ENCODE measurements at places on chromosomes 2 and 18.

DNA sequence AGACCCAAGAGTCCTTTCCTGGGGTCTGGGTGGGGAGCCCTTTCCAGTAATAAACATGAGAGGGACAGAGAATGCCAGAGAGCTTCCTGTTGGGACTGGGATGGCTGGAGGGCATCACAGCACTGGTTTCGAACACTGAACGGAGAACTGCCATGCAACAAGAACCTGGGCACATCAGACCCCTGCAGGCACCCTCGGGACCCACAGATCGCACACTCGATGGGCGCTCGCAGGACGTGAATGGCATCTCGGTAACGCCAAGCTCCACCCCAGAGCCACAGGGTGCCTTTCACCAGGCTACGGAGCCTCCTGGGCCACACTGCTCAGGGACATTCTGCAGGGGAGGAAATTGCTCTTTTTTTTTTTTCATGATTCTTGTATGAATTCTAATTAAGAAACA, 25.1 kb downstream of the SLC66A2 start:
- no peak for DNase-seq

DNA sequence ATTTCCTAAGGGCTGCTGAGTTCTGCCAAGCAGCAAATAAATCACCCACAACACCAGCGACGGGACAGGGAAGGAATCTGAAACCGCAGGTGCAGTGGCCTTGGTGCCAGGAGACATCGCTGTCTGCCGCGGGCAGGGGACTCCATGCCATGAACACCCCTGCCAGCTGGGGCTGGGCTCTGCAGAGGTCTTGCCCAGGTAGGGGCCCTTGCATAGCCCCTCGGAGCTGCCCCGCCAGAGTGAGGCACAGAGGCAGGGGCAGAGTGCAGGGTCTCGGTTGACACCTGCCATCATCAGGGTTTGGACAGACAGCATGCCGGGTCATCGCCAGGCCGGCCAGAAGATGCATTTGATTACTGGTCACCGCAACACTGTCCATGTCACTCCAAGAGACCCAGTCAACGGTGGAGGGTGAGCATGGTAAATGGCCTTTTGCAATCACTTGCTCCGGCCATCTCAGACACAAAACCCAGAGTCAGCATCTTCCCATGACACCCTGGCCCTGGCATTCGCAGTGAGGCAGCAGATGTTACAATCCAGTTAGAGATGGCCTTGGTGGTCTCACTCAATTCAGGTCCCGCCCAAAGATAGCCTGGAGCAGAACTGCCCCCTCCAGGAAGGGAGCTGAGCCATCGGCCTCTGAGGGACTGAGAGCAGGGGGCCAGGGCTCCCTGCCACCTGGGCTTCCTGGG, 255.4 kb downstream of the NDUFA10 start:
- no peak for DNase-seq

- no peak for DNase-seq
Measured at GRCh38 chr2:183037074-183037552, 1.1 kb downstream of the NCKAP1 start.

- DNase-seq, result no peak
Measured at GRCh38 chr2:202405798-202406197, 29.7 kb downstream of the BMPR2 start.

DNA sequence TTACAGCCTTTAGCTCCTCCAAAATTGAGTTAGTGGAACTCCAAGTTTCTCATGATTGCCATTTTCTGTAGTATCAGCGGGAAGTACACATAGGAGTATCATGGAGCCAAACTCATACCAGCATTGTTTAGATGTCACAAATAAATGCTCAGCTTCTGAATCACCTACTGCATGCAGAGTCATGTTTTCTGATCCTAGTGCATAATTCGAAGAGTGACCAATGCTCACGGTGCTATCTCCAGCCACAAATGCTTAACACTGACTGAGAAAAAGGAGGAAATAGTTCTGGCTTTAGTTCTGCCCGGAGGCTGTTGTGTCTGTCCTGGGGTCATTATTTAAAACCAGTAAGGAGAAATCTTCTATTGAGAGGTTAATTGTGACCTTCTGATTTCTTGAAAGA, 45.4 kb upstream of the LRATD1 start:
- no peak for DNase-seq

DNA sequence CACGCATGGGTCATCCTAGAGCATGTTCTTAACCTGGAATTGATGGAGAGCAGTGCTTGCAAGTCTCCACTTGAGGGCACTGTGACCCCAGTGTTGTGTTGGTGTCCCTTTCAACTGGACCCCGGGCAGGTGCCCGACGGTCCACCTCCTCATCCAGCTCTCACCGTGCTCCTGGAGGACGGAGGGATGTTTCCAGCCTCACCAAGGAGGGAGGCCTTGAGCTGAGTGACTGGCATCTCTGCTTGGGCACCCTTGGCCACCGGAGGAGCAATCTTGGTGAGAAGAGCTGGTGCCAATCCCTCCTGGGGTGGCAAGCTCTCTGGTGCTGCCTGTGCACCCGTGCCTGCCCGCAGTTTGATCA, 45.4 kb upstream of the ASB18 start:
- DNase-seq, result no peak

GRCh38 chr18:7545734-7546133, 21.4 kb upstream of the PTPRM start:
- no peak for DNase-seq

- no peak for DNase-seq
Measured at GRCh38 chr2:174635776-174636404, 38.3 kb upstream of the WIPF1 start.

DNA sequence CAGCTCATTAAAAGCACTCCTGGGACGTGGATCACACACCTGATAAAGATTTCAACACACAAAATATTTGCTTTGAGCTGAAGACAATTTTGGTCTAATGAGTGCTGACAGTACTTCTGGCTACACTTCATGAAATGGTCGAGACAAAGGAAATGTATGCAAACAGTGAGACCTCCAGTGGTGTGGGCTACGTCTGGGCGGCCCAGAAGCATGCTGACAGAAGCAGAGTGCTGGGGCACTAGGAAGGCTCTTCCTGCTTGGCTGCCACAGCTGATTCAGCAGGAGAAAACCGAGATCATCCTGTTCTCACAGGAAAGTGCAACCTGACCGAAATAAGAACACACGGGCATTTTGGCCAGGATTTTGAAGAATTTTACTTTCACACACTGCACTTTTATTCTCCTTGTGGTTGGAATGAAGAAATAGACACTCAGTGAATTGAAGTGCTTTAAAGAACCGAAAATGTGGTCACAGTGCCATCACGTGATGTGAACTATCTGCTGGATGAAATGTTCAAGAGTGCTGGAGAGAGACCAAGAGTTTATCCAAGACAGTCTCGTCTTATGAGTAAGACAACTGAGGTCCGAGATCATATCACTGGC, 149.5 kb downstream of the CCBE1 start:
- no peak for DNase-seq

DNA sequence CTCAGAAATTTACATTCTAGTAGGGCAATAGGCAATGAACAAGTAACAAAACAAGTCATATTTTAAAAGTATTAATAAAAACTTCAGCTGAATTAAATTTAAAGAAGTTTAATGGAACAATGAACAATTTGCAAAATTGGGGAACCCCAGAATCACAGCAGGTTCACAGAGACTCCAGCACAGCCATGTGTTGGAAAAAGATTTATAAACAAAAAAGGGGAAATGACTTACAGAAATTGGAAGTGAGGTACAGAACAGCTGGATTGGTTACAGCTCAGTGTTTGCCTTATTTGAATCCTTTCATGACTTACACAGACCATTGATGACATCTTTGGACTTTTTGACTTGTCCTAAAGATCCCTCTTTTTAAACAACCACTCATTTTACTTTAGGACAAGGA, 179.9 kb upstream of the SCN7A start:
- no peak for DNase-seq

DNA sequence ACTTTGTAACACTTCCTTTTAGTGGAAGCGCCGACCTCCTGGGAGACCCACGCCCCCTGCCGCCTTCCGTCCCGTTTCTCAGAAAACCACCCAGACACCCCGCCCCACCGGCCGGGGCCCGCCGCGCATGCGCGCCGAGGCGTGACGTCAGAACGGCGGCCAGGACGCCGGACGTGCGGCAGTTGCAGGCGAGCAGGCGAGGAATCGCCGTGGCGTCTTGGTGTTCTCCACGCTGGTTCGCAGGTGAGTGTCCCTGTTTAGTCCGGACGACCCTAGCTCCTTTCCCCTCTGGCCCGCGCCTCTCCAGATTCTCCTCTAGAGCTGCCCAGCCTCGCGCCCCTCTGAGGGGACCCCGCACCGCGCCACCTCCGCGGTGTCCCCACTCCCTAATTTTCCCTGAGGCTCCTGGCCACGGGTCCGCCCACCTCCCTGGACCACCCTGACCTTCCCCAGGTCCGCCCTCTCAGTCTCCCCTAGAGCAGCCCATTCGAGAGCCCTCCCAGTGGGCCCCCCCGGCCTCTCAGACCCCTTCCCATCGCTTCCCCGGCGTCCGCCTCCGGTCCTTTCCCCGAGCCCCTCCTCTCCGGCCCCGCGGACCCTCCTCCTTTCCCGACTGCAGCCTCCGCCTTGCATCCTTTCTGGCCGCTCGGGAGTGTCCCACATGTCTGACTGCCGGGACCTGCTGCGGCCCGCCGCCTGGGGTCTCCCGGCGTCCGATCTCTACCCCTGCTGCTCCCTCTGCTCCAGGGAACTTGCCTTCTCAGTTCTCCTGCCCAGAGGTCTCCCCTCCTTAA, at the start of gene PLEKHB2:
Gene PLEKHB2 (plus strand): TSS at position 181 of the 794 bp plus-strand sequence. CDS start 15,606 bp downstream, outside the sequence.
- DNase-seq, result peak; percentile 92

DNA sequence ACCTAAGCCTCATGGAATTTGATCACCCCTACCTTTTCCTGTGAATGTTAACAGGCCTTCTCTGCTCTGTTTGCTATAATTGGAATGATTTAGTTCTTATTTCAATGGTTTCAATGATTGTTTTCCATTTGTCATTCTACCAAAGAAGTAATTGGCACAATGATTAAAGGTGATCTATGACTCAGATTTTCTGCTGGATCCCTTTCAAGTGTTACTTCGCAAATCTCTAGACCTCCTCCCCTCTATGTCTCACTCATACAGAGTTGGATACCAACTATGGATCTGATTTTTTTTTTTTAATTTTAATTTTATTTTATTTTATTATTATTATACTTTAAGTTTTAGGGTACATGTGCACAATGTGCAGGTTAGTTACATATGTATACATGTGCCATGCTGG, 29.6 kb upstream of the FAM117B start:
- no peak for DNase-seq

DNA sequence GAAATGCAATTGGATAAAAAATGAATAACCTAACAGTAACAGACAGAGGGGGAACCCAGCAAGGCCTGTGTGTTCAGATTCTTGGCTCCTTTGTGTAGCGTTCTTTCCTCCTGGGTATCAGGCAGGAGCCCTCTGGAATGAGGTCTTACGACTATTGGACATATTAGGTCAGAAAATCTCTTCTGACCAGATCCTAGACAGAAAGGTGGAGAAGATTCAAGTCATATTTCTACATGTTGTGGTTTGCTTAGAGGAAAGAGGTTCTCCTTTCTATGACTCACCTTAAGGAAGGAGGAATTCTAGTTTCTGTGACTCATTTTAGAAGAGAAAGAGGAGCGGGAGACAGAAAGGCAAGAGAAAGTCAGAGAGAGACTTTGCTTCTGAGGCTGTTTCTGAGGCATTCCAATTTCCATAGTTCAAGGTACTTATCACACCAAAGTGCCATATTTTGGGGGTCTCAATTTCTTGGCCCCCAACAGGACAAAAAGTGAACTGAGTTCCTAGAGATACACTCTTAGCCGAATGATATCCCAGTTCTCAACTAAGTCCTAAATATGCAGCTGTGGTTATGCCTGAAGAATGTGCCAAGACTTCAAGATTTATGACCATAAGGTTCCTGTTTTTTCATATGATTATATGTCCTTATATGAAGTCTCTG, 618.6 kb downstream of the ZEB2 start:
- no peak for DNase-seq

All from stimulated activated CD8-positive, alpha-beta memory T cell treated with anti-CD3 and anti-CD28 coated beads, Interleukin-4, amount 100 ng/mL, for 24 hours (primary cell).